ENCODE measurements at places on chromosomes 6 and 20.
A peak's percentile ranks its signal among the peaks of the same experiment; 100 is the strongest.

DNA sequence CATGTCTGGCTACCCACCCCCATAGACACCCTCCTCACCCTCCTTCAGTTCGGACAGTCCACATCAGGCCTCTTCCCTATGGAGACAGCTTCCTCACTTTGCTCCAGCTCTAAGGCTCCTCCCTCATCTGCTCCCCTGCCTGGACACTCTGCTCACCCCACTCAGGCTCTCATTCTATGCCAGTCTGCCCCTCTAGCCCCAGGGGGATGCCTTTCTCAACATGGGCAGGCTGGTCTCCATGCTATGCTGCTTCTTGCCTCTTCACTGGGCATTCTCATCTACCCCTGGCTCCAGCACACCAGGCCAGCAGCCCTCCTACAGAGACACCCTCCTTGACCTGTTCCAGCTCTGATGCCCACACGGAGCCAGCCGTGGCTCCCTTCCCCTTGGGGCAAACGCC is at the start of gene WFDC8:
TSS of gene WFDC8 (minus strand) at position 101 of the 400 bp plus-strand sequence. CDS start at position 64, 37 bp downstream.
- no peak within 1 kb of the TSS for H3K4me3 ChIP-seq
- H3K27me3 ChIP-seq = peaks cover 24% of the 10 kb centered on the region
- H3K27ac ChIP-seq = no peak within 1 kb of the TSS
- DNase-seq = no peak
- no peaks in the 10 kb centered on the region for H3K36me3 ChIP-seq

- no peak overlapping the region for H3K27ac ChIP-seq
- no peak overlapping the region for H3K4me3 ChIP-seq
- H3K36me3 ChIP-seq = no peaks in the 10 kb centered on the region
- H3K27me3 ChIP-seq = peaks cover 29% of the 10 kb centered on the region
Observed at GRCh38 chr20:38175304-38176180, 10.5 kb upstream of the TGM2 start.

DNA sequence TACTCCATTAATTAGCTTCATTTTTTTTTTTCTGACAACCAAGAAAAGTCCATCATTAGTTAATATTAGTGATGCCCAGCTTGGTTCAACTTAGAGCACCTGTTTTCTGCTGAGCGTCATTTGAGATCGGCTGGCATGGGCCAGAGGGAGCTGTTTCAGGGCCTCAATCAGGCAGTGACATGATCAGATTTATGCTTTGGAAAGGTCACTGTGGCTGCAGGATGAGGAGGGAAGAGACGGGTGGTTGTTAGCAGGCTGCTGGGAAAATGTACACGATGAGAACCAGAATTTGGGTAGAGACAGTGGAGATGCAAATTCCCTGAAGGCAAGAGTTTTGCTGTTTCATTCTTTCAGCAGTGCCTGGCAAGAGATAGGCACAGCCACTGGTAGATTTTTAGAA is 4.4 kb upstream of the STX16 start:
- peaks cover 8% of the 10 kb centered on the region for H3K36me3 ChIP-seq
- H3K4me1 ChIP-seq = peaks cover 5% of the 10 kb centered on the region
- no peak overlapping the region for H3K4me3 ChIP-seq
- peaks cover 4% of the 10 kb centered on the region for H3K27me3 ChIP-seq
- no peak overlapping the region for H3K27ac ChIP-seq
- DNase-seq = no peak

DNA sequence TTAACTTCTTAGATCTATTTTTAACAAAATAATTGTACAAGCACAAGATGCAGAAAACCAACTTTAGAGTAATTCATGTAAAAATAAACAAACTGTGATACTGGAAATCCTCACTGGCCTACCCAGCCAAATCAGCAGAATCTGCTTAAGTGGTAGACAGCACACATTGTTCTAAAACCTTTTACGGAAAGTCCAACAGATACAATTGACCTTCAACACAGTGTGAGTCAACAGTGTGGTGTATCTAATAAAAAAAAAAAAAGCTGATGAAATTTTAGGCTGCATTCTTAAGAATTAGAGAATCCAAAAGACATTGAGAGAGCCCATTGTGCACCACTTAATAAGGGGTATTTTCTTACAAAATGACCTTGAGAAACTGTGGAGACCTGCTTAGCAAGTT is 174.5 kb downstream of the COL21A1 start:
- H3K4me1 ChIP-seq = no peaks in the 10 kb centered on the region
- DNase-seq = no peak
- H3K27me3 ChIP-seq = no peaks in the 10 kb centered on the region
- no peak overlapping the region for H3K27ac ChIP-seq
- H3K4me3 ChIP-seq = no peak overlapping the region

GRCh38 chr6:148285205-148285604 is 57.4 kb upstream of the SASH1 start:
- H3K36me3 ChIP-seq = no peaks in the 10 kb centered on the region
- H3K4me1 ChIP-seq = no peaks in the 10 kb centered on the region
- DNase-seq = no peak
- peaks cover 4% of the 10 kb centered on the region for H3K27me3 ChIP-seq
- no peak overlapping the region for H3K4me3 ChIP-seq

GRCh38 chr6:47846752-47847151 is 64.9 kb downstream of the OPN5 start:
- DNase-seq = no peak
- no peak overlapping the region for H3K27ac ChIP-seq
- no peak overlapping the region for H3K4me3 ChIP-seq
- H3K36me3 ChIP-seq = no peaks in the 10 kb centered on the region
- H3K27me3 ChIP-seq = no peaks in the 10 kb centered on the region

- H3K4me3 ChIP-seq = no peak overlapping the region
- H3K27ac ChIP-seq = peak overlapping the region; percentile 30
- H3K27me3 ChIP-seq = no peaks in the 10 kb centered on the region
- DNase-seq = no peak
- no peaks in the 10 kb centered on the region for H3K36me3 ChIP-seq
- peaks cover 7% of the 10 kb centered on the region for H3K4me1 ChIP-seq
Observed at GRCh38 chr6:2378891-2379652, 133.7 kb upstream of the GMDS start.

- H3K36me3 ChIP-seq = no peaks in the 10 kb centered on the region
- H3K27me3 ChIP-seq = no peaks in the 10 kb centered on the region
- no peak overlapping the region for H3K4me3 ChIP-seq
- no peak overlapping the region for H3K27ac ChIP-seq
- no peak for DNase-seq
Observed at GRCh38 chr6:14645841-14646240, 528.3 kb downstream of the CD83 start.

GRCh38 chr6:159701413-159701999 is 8.5 kb upstream of the SOD2 start:
- no peak overlapping the region for H3K4me3 ChIP-seq
- no peak for DNase-seq
- H3K27ac ChIP-seq = no peak overlapping the region
- peaks cover 8% of the 10 kb centered on the region for H3K4me1 ChIP-seq
- peaks cover 6% of the 10 kb centered on the region for H3K36me3 ChIP-seq

DNA sequence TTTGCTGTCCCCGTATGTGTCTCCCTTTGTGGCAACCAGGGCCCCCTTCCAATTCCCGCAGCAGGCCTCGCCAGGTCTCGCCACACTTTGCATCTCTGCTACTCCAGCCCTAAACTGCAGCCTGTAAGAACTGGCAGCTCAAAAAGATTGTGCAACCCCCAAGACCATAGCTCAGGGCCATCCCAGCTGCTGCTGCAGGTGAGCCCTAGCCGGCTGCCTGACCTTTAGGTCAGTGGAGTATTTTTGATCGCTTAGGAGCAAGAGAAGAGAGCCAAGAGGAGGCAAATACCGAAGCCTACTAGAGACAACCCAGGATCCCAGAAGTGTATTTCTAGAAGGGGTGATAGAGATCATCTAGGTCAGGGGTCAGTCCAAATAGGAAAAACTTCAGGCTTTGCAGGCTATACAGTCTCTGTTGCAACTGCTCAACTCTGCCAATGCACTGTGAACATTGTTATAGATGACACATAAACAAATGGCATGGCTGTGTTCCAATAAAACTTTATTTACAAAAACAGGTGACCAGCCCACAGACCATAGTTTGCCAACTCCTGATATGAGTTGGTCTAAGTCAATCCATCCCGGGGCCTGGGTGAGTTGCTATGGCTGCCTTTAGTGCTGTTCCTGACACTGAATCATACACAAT is 138.4 kb downstream of the EYA2 start:
- H3K4me3 ChIP-seq = no peak overlapping the region
- peaks cover 8% of the 10 kb centered on the region for H3K27me3 ChIP-seq
- H3K36me3 ChIP-seq = no peaks in the 10 kb centered on the region
- no peaks in the 10 kb centered on the region for H3K4me1 ChIP-seq

GRCh38 chr6:15426395-15426794 is 180.5 kb downstream of the JARID2 start:
- DNase-seq = no peak
- peaks cover 20% of the 10 kb centered on the region for H3K36me3 ChIP-seq

DNA sequence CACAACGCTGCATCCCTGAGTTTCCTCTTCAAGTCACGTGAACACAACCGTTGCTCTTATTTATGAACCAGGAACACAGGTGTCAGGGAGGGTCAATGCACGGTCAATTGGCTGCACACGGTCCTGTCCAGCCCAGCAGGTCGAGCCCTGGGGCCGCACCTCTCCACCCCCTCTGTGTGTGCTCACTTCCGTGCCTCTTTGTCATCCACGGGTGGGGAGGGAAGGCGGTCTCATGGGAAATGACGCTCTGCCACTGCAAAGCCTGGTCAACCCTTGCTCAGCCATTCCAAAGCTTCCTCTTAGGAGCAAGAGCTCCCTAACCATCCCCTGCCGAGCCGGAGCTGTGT is 38.7 kb downstream of the DACT2 start:
- no peak overlapping the region for H3K4me3 ChIP-seq
- no peaks in the 10 kb centered on the region for H3K4me1 ChIP-seq
- peaks cover under 1% of the 10 kb centered on the region for H3K36me3 ChIP-seq
- H3K27ac ChIP-seq = no peak overlapping the region
- DNase-seq = no peak
- no peaks in the 10 kb centered on the region for H3K27me3 ChIP-seq

DNA sequence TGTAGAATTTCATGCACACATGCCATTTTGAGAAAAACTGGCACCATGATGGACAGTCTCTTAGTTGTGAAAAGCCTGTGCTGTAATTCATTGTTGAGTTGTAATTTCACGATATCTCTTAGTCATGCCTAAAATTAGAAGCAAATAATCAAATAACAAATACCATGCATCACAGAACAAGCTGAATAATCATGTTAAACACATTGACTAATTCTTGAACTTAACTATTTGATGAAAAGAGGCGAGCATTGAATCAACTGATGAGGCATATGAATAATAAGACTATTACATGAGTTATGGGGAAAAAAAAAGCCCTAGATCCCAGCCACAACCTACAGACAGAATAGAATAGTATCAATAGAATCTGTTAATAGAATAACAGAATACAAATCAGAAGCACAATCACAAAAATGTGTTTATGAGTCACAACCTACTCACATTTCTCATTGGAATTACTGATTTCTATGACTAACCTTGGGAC is 14.2 kb upstream of the RNF217 start:
- no peaks in the 10 kb centered on the region for H3K4me1 ChIP-seq
- DNase-seq = no peak
- H3K4me3 ChIP-seq = no peak overlapping the region
- no peaks in the 10 kb centered on the region for H3K36me3 ChIP-seq
- H3K27ac ChIP-seq = no peak overlapping the region
- H3K27me3 ChIP-seq = no peaks in the 10 kb centered on the region

DNA sequence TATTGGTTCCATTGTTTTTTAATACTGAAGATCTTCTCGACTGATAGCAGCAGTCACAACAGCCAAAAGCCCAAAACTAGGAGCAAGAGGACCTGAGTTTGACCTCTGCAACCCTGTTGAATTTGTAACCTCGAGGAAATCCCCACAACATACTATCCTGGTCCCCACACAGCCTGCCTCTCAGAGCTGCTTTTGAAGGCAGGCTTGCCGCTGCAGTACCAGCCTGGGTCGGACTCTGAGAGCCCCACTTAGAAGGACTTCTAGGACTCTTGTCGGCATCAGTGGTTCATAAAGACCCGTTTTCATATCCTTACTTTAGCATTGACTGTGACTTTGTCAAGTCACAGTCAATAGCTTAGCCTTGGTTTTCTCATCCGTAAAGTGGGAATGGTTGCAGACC is 49.3 kb downstream of the EBF4 start:
- H3K4me1 ChIP-seq = peaks cover 33% of the 10 kb centered on the region
- peak overlapping the region; percentile 2 for H3K4me3 ChIP-seq
- no peak for DNase-seq
- peaks cover 14% of the 10 kb centered on the region for H3K27me3 ChIP-seq

DNA sequence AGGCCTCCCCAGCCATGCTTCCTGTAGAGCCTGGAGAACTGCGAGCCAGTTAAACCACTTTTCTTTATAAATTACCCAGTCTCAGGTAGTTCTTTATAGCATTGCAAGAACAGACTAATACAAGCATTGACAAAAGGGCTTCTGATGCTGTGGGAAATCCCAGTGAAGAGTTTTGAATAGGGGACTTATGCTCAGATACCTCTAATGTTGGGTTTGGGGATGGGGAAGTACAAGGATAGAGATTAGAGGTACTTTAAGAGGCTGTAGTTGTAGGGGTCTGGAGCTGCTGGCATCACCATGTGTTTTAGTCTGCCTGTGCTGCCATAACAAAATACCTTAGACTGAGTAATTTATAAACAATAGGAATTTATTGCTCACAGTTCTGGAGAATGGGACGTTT is 8.8 kb downstream of the SLX4IP start:
- H3K4me1 ChIP-seq = peaks cover 35% of the 10 kb centered on the region
- no peak overlapping the region for H3K4me3 ChIP-seq
- H3K36me3 ChIP-seq = peaks cover 17% of the 10 kb centered on the region
- H3K27ac ChIP-seq = no peak overlapping the region

DNA sequence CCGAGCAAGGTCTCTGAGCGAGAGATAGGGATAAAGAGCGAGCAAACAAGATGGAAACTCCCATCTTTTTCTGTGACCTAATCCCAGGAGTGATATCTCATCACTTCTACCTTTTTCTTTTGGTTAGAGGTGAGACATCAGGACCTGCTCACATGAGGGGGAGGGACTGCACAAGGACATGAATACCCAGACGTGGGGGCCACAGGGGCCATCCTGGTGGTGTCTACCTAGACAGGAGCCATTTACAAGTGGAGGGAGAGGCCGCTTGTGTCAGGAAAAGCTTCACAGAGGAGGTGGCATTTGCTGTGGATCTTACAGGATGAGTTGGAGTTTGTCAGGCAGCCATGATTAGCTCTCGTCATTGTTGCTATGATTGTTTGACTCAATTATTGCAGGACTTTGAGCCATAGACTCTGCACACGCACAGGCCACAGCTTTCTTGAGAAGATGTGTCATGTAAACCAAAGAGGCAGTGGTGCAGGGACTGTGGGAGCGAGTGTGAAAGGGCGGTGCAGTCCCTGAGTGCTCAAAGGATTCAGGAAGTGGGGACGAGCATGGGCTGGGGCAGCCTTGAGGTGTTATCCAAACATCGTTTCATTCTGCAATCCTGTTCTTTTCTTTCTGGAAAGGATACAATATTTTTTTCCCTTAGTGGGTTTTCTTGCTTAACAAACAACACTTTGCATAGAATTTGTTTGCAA is 7.7 kb downstream of the NPEPL1 start:
- H3K27me3 ChIP-seq = no peaks in the 10 kb centered on the region
- peaks cover 19% of the 10 kb centered on the region for H3K36me3 ChIP-seq
- no peak for DNase-seq

- DNase-seq = no peak
- H3K36me3 ChIP-seq = no peaks in the 10 kb centered on the region
- H3K4me3 ChIP-seq = no peak overlapping the region
- H3K27me3 ChIP-seq = no peaks in the 10 kb centered on the region
Observed at GRCh38 chr20:16018881-16019280, 554.4 kb downstream of the KIF16B start.
